Astrocyte of the hippocampus (primary cell): ENCODE measurements at places on chromosomes 4 and X.
A peak's percentile ranks its signal among the peaks of the same experiment; 100 is the strongest.

DNA sequence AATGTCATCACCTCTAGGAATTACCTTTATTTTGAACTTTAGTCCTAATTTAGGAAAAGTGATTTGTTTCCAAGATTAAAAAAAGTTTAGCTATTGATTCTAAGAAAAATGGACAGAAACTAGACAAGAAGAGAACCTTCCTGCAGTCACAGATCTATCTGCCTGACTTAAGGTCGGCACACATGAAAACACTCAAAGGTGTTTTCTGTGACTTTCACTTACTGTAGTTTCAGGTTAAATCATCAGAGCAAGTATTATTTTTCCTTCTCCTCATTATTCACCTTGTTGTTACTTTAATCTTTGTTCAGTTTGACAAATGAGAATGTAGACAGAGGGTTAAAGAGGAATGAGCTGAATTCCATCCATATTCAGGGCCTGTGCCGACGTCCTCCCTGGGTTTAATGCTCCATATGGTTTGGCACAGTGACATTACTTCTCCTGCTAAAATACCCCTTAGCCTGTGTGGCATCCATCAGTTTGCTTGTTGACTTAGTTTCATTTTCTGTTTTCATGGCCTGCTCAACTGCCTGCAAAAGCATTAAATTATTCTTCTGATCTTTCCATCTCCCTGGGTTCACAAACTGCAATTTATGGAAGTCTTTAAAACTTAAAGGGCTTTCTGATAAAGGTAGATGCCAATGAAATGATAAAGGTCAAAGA lies 352.7 kb downstream of the NKX6-1 start:
- peak; percentile 4 for DNase-seq

- no peak for DNase-seq
These were observed 964.4 kb downstream of the RPA4 start for GRCh38 chrX:97847885-97848679.

- no peak for DNase-seq
These were observed 191.5 kb downstream of the SLIT2 start for GRCh38 chr4:20443015-20443805.

GRCh38 chr4:178671766-178672165 lies 1229.5 kb upstream of the AGA start:
- no peak for DNase-seq

- peak; percentile 72 for DNase-seq
These were observed 8.9 kb downstream of the MSANTD1 start for GRCh38 chr4:3257556-3258482.

GRCh38 chr4:44326741-44327140 lies 121.9 kb downstream of the KCTD8 start:
- no peak for DNase-seq

- peak; percentile 81 for DNase-seq
These were observed 226.1 kb upstream of the F9 start for GRCh38 chrX:139304471-139304870.

DNA sequence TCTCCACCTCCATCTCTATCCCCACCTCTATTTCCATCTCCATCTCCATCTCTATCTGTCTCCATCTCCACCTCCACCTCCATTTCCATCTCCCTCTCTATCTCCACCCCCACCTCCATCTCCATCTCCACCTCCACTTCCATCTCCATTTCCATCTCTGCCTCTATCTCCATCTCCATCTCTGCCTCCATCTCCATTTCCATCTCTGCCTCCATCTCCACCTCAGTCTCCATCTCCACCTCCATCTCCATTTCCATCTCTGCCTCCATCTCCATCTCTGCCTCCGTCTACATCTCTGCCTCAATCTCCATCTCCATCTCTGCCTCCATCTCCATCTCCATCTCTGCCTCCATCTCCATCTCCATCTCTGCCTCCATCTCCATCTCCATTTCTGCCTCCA lies 40.8 kb upstream of the CHRNA9 start:
- no peak for DNase-seq

DNA sequence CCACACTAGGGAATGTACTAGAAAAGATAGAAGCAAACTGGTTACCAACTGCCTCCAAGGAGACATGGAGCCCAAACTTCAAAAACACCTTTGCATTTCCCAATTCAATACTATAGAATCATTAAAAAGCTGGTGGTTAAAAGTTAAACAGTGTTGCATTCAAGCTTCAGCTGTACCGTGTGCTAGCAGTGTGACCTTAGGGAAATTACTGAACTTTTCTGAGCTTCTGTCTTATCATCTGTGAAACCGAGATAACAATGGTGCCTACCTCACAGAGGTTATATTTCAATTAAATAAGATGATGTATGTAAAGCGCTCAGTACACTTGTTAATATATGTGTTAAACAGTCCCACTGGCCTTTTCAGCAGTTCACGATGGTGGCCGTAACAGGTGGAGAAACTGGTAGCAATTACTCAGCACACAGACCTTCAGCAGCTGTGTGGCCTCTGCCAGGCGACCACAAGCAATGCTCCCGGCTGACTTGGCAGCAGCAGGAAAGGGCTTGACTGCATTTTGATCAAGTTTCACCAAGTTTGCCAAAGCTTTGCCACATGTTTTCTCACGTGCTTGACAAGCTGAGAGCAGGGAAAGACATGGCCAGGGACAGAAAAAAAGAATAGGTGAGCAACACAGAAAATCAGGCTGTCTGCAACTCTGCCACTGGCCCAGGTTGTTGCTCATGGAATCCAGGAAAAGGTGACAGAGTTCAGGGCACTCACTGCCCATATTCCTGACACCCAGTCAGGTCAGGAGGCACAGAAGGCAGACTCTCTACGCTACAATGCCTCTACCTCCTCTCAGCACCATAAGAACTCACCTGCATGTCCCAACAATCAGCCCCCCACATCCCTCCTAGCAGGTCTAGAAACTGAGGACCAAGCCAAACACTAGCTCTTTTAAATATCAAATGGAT lies 72.1 kb downstream of the PARM1 start:
- peak; percentile 9 for DNase-seq

GRCh38 chr4:60201052-60201673 lies 999.0 kb upstream of the ADGRL3 start:
- peak; percentile 74 for DNase-seq

- no peak for DNase-seq
These were observed 33.9 kb upstream of the VCX2 start for GRCh38 chrX:8204943-8205342.

- DNase-seq, result peak; percentile 14
These were observed 20.7 kb downstream of the STX18 start for GRCh38 chr4:4521136-4521535.

DNA sequence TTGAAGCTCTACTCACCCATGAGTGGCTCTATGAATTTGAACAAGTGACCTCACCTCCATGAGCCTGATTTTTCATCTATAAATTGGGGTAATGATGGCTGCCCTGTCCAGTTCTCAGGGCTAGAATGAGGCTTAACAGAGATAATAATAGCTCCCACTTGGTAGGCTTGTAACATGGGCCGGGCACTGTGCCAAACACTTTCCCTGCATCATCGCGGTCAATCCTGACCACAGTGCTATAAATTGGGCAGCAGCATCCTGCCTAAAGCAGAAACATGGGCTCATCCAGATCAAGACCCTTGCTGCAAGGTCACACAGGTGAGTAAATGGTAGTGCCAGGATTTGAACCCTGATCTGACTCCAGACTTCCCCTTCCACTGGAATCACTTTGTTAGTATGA lies 12.8 kb downstream of the APLN start:
- DNase-seq, result peak; percentile 16

- no peak for DNase-seq
These were observed 831.7 kb upstream of the POU3F4 start for GRCh38 chrX:82676386-82676785.

DNA sequence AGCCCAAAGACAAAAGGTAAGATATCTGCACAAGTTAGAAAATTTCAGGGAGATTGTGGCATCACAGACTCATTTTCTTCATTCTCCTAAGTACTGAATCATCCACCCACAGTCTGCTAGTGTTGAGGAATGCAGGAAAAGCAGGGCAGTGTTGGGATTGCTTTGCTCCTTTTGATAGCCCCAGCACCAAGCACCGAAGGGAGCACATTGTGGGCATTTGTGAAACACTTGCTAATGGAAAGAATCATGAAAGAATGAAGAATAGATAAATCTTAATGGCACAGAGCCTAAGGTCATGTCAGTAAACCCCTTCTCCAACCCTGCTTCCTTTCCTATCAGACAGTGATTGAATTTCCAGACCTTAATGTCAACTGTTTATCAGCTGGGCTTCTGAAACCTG lies 103.1 kb upstream of the GPRIN3 start:
- peak; percentile 75 for DNase-seq

- no peak for DNase-seq
These were observed 836 bp upstream of the PSAPL1 start for GRCh38 chr4:7435471-7436061.

DNA sequence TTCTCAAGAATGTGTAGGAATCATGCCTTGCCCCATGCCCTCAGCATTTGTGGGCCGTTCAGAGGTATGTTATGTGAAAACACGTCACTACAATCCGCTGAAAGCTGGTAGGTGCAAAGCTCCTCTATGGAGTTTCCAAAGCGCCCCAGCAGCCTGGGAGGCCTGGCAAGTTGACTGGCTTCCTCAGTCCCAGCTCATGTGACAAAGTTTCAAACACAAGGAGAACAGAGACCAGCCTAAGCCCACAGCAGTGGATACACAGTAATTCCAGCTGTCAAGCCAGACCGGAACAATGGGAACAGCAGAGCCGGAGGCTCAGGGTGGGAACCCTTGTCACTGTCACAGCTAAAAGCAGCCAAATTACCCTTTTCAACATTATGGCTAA lies 33.5 kb downstream of the NAT8L start:
- DNase-seq, result peak; percentile 49

GRCh38 chrX:53421772-53422085 lies 725 bp downstream of the SMC1A start:
- DNase-seq, result no peak

DNA sequence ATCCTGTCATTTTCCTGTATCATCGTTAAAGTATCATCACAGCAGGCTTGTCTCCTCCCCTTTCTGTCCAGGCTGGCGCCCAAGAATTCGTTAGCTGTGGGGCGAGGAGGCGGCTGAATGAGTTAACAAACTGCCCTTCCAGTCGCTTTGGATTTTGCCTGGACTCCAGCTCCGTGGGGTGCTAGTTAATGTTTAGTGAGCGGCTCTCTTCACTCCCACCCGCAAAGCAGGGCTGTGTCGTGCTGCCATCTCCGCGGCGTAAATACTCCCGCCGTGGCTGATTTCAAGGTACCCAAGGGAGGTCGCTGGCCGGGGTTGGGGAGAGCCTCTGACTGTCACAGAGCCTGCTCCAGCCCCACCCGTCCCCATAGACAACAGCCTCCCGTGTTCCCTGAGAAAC lies 44.9 kb upstream of the SPRY1 start:
- no peak for DNase-seq

DNA sequence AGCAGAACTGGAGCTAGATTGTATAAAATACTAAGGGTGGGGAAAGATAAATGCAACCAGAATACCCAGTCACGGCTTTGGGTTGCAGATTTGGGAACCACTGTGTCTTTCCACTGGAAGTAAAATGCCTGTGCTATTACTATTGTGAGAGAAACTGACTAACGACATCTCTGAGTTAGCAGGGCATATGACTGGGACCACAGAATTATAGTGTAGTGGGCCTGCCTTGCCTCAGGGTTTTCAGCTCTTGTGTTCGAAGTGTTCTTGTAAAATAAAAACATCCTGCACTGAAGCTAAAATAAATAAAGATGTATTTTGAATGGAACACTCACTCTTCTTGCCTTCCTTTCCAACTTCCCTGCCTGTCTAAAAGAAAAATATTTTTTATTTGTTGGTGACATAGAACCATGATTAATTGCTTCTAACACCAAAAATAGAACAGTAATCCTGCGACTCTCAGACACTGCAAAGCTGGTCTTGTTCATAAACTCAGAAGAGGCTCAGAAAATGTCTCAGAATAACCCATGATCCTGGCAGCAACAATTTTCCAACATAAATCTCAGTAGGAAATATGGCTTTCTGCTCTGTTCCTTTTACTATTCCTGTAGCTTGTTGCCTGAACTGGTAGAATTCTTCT lies 104.2 kb downstream of the FAM47B start:
- DNase-seq, result no peak

DNA sequence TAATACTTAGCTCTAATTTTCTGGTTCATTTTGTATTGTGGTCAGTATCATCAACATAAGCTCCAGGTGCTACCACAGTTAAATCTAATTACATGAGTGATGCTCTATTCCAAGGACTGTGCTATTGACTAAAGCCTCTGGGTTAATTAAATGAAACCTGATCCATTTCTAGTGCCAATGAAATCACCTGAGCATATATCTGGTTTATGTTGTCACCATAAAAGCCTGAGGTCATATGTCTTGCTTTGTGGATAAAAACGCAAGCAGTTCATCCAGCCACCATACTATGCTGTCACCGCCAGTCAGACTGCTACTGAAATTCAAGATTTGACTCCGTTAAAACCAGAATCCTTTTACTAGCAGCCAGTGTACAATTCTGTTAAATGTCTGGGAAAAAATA lies 64.2 kb upstream of the ZNF518B start:
- no peak for DNase-seq

- DNase-seq, result no peak
These were observed 1.1 kb downstream of the GTPBP6 start for GRCh38 chrX:317424-318067.

- no peak for DNase-seq
These were observed 81.6 kb downstream of the NPNT start for GRCh38 chr4:105976915-105977314.

DNA sequence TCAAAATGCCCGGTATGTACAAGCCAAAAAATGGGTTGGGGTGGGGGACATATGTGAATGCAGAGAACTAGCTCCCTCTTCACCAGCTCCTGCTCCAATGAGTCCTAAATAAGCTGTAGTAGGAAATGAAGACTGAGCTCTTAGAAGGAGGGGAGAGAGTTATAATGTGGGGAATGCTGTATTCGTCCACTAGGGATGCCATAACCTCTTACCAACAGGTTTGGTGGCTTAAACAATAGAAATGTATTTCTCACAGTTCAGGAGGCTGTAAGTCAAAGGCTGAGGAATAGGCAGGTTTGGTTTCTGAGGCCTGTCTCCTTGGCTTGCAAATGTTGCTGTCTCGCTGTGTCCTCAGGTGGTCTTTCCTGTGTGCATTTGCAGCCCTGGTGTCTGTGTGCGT lies 4.4 kb upstream of the INPP4B start:
- DNase-seq, result no peak
